ENCODE measurements at places on chromosomes 5 and 9.

DNA sequence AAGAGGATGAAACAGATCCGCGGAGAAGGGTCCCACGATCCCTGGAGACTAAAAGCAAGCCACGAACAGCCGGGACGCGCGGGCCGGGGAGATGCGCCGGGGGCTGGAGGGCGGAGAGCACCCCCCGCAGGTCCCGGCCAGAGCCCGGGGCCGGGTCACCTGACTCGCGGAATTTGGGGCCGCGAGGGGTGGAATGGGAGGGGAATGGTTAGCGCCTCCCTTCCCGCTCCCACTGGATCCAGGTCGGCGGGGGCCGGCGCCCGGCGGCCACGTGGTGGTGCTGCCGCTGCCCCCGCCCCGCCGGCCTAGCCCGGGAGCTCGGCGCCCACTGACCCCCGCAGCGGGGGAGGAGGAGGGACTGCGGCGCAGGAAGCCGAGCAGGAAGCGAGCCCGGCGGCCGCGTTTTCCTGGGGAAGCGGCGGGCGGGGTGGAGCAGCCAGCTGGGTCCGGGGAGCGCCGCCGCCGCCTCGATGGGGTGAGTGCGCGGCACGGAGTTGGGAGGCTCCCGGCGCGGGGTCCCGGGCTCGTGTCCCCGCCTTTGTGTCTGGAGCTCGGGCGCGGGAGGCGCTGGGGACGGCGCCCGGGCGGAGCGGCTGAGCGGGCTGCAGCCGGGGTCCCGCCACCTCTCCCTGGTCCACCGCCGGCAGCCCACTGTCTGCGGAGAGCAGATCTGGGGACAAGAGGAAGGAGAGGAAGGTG, at the start of gene RAI14:
Gene RAI14 (plus strand): TSS at position 328 of the 699 bp plus-strand sequence. CDS start 30,592 bp downstream, outside the sequence.
- no peak for DNase-seq

DNA sequence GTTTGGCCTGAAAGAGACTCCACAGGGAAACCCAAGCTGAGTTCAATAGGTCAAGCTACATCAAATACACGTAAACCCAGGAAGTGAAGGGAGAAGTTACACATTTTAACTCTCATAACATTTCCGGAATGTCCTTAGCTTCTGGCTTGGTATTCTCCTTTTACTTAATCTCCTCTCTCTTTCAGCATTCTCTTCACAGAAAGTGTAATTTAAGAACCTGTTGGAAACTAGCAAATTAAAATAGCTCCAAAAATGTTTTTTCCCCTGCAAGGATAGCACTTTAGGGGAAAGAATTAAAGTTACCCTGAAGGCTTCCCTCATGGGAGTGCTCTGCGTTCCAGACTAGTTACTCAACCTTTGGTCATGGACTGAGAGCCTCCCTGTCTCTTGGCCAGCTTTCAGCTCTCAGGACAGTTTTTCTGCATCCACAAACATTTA, 292.7 kb upstream of the TARS1 start:
- DNase-seq: no peak

DNA sequence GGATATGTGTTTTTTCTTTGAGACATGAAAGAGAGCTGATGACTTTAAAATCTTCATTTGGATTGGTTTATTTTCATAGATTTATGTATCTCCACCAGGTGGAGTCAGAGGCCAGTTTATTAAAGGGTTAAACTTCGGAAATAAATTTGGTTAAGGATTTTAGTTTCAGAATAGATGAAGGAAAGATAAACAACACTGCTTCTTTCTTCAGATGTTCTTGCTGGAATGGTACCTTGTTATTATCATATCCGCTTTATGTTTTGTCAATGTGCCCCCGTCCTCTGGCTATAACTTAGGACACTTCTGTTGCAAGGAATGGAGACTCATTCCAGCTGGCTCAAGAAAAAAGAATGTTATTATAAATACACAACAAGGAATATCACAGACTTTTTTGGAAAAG, 81.2 kb downstream of the ALDH1A1 start:
- DNase-seq: no peak

- DNase-seq: no peak
These were observed 60.0 kb upstream of the TUT7 start for GRCh38 chr9:86413971-86414880.

DNA sequence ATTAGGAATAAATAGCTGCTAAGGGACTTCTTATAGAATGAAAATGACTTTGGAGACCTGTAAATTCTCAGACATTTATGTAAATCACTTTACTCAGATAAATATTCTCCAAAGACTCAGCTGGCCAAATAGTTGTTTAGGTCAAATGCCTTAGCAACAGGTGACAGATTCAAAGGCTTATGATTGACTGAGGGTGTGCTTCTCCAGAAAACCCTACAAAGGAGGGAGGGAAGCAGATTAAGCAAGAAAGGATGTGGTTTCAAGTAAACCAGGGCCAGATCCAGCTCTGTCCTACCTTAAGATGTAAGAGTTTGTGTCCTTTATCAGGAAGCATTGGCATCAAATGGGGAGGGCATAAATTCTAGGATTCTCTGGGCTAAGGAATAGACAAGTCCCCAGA, 433.0 kb downstream of the TLE1 start:
- DNase-seq: no peak

- DNase-seq: no peak
These were observed 239.4 kb upstream of the FBXL7 start for GRCh38 chr5:15260356-15261268.

- no peak for DNase-seq
These were observed 42.6 kb upstream of the ANKRD18A start for GRCh38 chr9:38662763-38663593.

GRCh38 chr5:157388111-157388710, 71.8 kb upstream of the NIPAL4 start:
- DNase-seq: no peak

DNA sequence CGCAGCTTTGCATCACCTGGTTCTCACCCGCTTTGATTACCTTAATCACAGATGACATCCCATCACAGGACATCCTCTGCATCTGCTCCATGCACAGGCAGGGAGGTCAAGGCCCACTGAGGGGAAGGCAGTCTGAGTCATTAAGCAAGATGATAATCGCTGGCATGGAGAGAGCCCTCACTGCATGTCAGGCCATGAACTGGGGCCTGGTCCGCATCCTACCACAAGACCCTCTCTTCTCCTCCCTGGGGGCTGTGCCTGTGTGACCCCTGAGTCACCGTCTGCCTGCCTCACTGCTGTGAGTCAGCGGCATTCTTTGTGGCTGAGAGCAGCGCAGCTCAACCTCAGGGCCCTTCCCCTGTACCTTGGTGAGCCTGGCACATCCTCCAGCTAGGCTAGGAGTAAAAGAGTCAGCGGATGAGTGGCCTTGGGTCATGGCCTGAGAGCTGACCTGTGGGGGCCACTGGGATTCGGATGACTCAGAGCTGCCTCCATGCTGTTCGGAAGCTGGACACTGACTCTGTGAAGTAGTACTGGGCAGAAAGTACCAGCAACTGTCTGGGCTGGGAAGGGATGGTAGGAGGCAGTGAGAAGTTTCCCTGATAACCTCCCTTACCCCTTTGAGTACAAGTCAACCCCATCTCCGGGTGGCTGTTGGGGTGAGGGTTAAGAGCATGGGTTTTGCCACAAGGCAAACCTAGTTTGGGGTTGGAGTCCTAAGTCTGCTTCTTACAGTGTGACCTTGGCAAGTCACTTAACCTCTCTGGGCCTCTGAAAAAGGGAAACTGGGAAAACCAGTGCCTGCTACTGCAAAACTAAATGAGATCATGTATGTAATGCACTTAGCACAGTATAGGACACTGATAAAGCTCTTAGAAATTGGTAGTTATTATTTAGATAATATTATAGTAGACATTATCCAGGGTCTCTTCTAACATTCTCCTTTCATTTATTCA, 14.6 kb upstream of the ARSI start:
- DNase-seq: no peak

DNA sequence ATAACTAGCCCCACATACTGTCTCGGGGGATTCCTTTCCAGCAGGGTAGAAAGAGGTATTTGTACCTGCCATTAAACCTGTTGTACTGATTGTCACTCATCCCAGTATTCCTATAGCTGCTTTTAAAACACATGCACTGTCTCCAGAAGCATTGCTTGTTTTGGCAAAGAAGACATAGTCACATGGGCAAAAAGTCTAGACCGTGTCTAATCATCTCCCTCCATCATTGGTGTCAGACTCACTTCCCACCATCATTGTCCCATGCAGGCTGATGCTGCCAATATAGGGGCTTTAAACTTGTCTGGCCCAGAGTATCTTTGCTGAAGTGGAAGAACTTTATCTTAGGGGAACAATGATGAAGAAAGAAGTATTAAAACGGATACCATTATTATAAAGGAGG, 12.6 kb downstream of the DNAJC21 start:
- no peak for DNase-seq

GRCh38 chr9:19481121-19481870, 72.5 kb downstream of the ACER2 start:
- no peak for DNase-seq

- DNase-seq: no peak
These were observed 58.3 kb upstream of the SHB start for GRCh38 chr9:38127271-38127839.

DNA sequence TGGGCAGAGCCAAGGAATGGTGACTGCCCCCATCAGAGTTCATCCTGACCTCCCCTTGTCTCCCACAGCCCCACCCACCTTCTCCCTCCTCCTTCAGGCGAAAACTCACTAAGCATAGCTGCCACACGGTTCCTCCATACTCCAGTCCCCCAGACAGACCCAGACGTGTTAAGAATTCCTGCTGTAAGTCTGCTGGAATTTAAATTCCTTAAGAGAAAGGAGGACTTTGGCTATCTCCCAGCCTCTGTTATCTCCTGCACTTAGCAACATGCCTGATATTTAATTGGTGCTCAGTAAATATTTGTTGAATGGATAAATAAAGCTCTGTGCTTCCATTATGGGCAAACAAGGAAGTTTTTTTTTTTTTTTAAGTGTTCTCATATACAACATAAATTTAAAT, 213.7 kb downstream of the RFK start:
- no peak for DNase-seq

DNA sequence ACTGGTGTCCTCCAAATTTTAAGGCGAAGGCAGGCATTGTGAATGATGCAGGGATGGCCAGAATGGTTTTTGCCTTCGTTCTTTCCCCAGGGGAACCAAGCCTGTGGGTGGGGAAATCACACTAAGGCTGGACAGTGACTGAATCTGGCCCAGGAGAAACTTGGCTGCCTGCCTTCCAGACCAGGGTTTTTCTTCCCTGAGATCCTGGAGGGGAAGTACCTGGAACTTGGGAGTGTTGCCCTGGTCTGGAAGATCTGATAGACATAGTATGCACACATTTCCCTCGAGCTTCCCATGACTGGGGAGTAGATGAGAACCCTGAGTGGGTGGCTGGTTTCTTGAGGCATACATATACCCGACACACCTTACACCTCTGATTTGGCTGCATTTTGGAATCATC, 664 bp upstream of the IL11RA start:
- no peak for DNase-seq

DNA sequence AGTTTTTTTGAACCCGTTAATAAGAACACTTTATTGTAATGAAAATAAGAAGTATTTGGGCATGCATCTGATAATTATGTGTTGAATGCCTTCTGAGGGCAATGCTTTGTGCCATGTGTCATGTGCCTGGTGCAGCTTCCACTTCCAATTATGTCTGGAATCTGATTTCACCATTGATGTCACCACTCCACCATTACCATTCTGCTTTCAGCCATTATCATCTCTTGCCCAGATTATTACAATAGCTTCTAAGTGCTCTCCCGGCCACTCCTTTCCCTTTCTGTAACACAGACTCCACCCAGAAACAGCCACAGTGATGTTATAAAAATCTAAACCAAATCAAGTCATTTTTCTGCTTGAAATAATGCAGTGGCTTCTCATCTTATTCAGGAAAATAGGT, 171.7 kb downstream of the C9orf152 start:
- no peak for DNase-seq

DNA sequence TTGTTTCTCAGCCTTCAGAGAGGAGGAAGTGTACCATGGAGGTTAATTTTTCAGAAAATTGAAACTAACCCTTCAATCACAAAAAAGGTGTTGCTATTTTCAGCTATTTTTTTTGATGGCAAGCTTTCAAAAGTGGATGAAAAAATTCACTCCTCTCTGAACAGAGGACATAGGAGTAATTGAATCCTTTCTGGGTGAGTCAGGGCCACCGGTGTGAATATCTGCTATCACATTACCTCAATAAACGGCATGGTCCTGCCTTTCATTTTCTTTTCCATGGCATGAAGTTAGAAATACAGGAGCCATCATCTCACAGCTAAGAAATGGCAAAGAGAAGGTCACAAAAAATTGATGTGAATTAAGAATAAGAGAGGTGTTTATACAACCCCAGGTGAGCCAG, 90.2 kb upstream of the CCDC112 start:
- DNase-seq: no peak

DNA sequence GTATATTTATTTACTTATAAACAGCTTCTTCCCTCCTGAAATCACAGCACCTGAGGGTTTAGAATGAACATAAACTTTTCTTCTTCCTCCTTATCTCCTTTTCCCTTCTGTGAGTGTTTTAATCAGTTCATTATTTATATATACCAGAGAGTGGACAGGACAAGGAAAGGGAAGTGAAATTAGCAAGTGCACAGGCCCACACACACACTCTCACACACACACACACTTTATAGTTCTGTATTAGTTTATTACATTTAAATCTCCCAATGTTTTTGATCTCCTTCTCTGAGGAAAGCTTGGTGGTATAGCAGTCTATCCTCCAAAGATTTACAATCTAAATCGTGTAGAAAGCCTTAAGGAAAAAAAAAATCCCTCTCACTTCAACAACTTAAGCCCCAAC, 353.5 kb downstream of the NDUFS4 start:
- DNase-seq: no peak

DNA sequence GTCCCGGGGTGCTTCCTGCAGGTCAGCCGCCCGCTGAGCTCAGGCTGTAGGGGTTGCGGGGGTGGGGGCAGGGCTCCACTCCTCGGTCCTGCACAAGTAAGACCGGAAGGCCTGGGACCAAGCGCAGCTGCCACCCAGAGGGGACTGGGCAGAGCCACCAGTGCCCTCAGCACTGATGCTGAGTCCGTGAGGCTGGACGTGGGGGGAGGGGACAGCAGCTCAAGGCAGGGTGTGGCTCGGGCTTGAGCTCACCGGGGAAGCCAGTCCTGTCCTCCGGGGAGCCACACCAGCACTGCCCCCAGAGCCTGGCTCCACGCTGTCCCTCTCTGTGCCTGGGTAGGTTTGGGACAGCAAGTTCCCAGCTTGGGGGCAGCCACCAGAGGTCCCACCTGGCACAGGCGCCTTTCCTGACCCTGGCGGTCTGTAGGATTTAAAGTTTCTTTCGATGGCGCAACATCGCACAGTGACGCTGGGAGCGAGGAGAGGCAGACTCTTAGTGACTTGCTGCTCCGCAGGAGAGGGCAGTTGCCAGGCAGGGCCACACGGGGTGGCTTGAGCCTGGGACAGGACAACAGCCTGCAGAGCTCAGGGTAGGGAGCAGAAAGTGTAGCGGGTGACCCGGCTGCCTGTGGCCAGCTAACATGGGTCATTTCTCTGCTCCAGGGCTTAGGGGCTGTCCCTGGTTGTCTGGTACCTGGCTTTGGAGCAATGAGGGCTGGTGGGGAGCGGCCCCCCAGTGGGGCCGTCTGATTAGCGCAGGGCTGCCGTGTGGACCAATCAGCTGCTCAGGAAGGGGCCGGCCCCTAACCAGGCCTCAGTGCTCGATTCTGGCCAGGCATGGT, 5.7 kb downstream of the LCN1 start:
- no peak for DNase-seq

- no peak for DNase-seq
These were observed 257.4 kb downstream of the ENC1 start for GRCh38 chr5:74382987-74383593.
